ENCODE measurements at places on chromosomes 4 and X.

GRCh38 chr4:188297873-188298272, 158.6 kb downstream of the TRIML1 start:
- DNase-seq, result no peak

GRCh38 chrX:25968920-25969319, 169.2 kb upstream of the MAGEB18 start:
- no peak for DNase-seq

GRCh38 chr4:119070301-119070700, 65.3 kb upstream of the MYOZ2 start:
- no peak for DNase-seq

GRCh38 chr4:154328030-154328429, 163.6 kb downstream of the DCHS2 start:
- no peak for DNase-seq

GRCh38 chr4:139207873-139208403, 30.9 kb upstream of the ELF2 start:
- no peak for DNase-seq

- DNase-seq, result no peak
These were observed 269.3 kb upstream of the ADGRL3 start for GRCh38 chr4:60930866-60931265.

- no peak for DNase-seq
These were observed 998 bp upstream of the DUSP9 start for GRCh38 chrX:153645921-153646488.

DNA sequence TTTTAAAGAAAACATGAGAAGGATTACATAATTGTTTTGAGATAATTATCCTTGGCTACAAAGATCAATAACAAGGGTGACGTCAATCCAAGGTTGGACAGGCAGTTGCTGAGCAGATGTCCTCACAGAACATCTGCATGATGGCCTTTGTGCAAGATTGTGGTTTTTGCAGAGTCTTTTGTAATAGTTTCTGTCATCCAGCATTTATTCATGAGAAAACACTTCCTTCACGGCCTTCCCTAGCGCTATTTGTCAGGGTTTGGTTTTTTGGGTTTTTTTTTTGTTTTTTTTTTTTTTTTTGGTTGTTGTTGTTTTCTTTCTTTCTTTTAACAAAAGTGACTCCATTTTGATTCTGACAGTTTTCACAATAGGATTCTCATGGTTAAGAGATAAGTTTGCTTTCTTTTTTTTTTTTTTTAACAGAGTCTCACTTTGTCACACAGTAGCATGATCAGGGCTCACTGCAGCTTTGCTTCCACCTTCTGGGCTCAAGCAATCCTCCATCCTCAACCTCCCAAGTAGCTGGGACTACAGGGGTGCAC, 31.5 kb upstream of the ELF2 start:
- DNase-seq, result no peak

- DNase-seq, result no peak
These were observed 27.4 kb downstream of the HMGN5 start for GRCh38 chrX:81174286-81174685.

GRCh38 chr4:154086247-154086646, 297.4 kb upstream of the SFRP2 start:
- DNase-seq, result no peak

- no peak for DNase-seq
These were observed 64.4 kb upstream of the VCX3A start for GRCh38 chrX:6599230-6599860.

GRCh38 chrX:23901805-23902204, 5.9 kb downstream of the APOO start:
- no peak for DNase-seq

- no peak for DNase-seq
These were observed 25.7 kb downstream of the ARL9 start for GRCh38 chr4:56531149-56531770.

GRCh38 chr4:15805583-15806517, 27.7 kb downstream of the CD38 start:
- DNase-seq, result no peak

- DNase-seq, result no peak
These were observed 38.2 kb downstream of the BEX3 start for GRCh38 chrX:103414561-103414960.

DNA sequence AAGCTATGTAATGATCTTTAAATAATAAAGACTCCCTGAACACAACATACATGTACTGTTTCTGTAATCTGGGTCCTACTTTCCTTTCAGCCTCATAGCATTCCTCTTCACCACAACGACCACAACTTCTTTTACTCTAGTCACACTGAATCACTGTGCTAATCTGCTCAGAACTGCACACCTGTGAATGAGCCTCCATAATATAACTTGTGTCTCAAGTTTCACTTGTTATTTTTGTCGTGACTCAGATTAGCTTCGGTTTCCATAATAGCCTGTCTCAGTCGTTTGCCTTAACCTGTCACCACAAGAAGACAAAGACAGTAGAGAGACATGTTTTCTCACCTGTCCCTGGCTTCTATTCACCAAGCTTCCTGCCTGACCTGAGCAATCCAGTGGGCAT, 61.8 kb downstream of the MAGED1 start:
- DNase-seq, result no peak

GRCh38 chr4:2808001-2808400, 15.1 kb downstream of the SH3BP2 start:
- DNase-seq, result no peak

GRCh38 chr4:185820146-185821028, 8.4 kb upstream of the SORBS2 start:
- DNase-seq, result no peak

- DNase-seq, result no peak
These were observed 38.5 kb upstream of the PRSS48 start for GRCh38 chr4:151238477-151238876.

DNA sequence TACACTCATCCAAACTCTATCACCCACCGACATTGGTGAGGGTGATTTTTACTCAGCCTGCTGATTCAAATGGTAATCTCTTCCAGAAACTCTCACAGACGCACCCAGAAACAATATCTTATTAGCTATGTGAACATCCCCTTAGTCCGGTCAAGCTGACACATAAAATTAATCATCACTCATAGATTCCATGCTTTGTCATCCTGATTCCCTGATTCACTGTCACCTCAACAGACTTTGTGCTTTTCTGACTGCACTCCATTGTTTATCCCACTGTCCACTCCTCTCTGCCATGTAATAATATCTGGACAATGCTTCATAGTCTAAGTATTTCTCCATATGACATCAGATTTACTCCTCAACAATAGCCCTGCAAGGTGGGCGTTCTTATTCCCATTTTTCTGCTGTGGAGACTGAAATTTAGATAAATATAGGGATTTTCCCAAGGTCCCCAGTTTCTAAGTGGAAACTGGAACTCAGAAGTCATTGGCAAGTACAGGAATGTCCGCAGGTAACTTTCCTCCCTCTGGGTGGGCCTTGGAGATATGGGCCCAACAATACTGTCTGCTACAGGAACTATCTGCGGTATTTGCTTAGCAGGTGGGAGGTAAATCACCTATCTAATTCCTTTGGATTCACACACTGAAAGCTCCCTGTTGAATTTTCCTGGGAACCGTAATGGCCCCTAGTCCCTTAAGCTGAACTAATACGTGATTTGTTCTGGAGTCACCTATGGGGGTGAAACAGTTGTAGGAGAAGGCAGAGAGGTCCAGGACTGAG, 228.6 kb upstream of the BCOR start:
- DNase-seq, result no peak

DNA sequence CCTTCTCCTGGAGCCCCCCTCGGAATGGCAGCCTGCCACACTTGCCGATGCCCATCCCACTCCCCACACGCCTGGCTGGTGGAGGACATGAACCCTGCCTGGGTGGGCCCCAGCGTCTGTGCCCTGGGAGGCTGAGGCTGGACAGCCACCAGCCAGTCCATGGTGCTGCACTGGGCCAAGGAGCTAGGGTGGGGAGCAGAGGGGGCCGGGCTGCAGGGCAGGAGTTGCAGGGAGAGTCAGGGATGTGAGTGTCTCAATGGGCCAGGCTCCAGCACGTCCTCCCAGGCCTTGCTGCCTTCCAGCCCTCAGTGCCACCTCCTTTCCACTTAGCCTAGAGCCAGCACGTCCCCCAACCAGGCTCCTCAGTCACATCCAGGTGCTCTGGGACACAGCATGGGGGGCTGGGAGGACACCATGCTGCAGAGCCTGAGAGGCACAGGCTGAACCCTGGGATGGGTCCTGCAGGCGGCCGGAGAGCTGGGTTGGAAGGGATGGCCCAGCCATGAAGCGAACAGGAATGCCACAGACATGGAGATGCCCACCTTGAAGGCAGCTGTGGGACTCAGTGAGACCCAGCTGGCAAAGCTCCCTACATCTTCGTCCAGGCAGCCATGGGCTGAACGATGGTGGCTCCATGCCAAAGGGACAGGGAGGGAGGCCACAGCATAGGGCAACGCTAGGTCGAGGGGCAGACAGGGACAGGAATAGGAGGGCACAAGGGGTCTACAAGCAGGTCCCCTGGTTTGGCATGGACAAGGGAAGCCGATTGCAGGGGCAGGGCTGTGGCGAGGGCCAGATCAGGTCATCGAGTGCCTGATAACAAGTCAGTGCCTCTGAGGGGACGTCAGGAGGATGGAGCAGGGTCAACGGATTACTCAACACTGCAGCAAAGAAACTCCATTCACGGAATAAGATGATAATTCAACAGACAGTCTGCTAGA, 30.1 kb upstream of the MXD4 start:
- DNase-seq, result peak; percentile 29

DNA sequence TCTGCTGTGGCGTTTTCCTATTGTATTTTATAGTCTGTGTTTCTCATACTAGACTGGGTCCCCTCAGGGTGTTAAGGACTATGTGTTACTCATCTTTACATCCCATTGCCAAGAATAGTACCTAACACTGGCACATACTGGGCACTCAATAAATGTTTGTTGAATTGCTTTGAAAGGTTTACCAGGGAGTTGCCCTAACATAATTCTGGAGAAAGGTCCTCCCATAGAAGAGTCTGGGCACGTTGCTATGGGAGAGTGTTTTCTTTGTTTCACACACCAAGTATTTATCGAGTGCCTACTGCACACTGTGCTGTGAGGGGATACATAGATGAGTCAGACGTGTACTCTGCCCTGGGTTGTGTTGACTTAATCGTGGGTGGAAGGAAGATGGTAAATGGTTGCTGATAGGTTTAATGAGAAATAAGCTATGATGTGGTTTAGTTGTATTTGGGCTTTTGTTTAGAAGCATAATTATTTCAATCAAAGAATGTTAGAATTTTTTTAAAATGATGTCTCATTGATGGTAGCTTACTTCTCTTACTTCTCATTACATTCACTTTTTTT, 42.9 kb downstream of the AFF1 start:
- no peak for DNase-seq

GRCh38 chr4:159006202-159006601, 96.7 kb upstream of the RAPGEF2 start:
- DNase-seq, result no peak

DNA sequence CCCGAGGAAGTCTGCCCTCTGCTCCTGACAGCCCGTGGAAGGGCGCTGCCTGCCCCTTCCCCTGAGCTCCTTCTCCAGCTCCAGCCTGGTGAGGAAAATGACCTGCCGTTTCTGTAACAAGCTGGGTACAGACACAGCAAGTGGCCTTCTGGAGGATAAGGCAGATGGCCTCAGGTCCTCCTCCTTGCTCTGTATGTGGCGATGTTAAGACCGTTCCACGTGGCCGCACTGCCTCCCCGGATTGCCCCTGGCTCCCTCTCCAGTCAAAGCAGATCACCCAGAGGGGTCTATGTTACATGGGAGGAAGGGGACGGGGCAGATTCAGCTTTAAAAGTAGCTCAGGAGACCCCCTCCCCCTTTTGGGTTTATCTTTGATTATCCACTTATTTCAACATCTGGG, 80.3 kb upstream of the GATB start:
- DNase-seq, result no peak

DNA sequence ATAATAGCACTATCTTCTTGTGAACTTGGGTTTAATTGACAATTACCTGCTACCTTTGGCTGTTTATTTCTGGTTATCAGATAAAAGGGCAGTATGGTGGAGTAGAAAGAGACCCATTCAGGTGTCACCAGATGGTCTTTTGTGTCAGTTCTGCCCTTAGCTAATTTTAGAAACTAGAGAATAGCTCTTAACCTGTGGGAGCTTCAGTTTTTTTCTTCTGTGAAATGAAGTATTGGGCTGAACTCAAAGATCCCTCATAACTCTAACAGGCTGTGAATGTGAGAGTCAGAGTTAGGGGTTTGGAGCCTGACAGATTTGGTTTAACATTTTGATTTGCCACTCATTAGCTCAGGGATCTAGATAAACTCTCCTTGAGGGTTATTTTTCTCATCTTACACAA, 335.2 kb downstream of the PPP1R2C start:
- no peak for DNase-seq

GRCh38 chr4:8849266-8850073, 22.2 kb downstream of the HMX1 start:
- DNase-seq, result peak; percentile 23

All from activated T-cell treated with anti-CD3 and anti-CD28 coated beads, Interleukin-2, amount 50 U/mL, for 24 hours (primary cell).